Central memory CD8-positive, alpha-beta T cell (primary cell): ENCODE measurements at places on chromosomes 7 and 10.
A peak's percentile ranks its signal among the peaks of the same experiment; 100 is the strongest.

GRCh38 chr7:141648276-141649114 lies 53.5 kb downstream of the DENND11 start:
- H3K27ac ChIP-seq = peak overlapping the region; percentile 70
- H3K36me3 ChIP-seq = peaks cover 19% of the 10 kb centered on the region
- no peaks in the 10 kb centered on the region for H3K27me3 ChIP-seq
- no peaks in the 10 kb centered on the region for H3K4me1 ChIP-seq
- DNase-seq = no peak

DNA sequence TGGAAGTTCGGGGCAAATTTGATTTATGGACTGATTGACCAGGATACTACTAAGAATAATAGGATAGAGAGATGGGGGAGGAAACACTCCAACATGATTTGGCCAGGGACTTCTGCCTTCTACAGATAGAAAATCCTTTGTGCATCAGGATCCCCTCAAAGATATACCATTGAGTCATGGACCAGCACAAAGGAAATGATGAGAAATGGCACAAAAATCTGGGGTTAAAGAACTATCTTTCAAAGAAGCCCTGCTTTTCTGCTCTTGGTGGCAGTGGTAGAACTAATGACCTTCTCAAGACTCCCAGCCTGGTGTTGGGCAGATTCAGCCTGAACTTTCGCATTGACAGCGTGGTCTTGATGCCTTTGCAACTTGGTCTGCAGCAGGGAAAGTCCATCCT lies 27.6 kb upstream of the LAMB1 start:
- no peak overlapping the region for H3K4me3 ChIP-seq
- no peaks in the 10 kb centered on the region for H3K36me3 ChIP-seq
- H3K4me1 ChIP-seq = no peaks in the 10 kb centered on the region
- peaks cover 15% of the 10 kb centered on the region for H3K27me3 ChIP-seq
- no peak overlapping the region for H3K27ac ChIP-seq

- peaks cover 18% of the 10 kb centered on the region for H3K36me3 ChIP-seq
- no peak overlapping the region for H3K4me3 ChIP-seq
- H3K4me1 ChIP-seq = no peaks in the 10 kb centered on the region
Observed at GRCh38 chr7:103101543-103101942, 26.6 kb downstream of the ARMC10 start.

DNA sequence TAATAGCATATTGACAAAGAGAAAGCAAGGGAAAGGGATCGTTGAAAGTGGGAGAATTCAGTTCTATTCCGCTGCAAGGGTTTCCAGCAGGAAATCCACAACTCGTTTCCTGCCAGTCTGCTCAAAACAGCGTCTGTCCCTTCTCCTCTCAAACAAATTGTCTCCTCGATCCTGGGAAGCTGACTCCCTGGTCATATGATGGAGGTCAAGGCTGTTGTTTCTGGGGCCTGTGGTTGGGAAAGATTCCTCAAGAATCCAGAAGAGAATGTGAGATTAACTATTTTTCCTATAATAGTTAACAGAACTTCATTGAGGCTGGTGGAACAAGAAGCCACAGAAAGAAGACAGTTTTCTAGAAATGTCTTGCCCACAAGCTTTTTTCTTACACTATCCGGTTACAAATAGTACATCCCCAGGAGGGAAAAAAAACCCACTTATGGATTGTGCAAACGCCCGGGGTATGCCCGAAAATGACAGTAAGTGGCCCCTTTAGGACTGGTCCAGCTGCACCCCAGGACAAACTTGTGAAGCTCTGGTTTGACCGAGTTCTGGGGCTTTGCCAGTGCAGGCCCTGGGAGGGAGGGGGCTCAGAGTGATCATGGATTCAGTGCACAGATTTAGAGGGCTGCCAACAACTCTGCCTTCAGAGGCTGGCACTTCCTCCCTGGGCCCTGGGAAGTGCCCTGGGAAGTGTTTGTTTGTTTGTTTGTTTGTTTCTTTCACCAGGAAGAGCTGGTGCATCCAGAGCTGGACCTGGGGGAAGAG lies 49.4 kb upstream of the CTBP2 start:
- no peak overlapping the region for H3K27ac ChIP-seq
- no peak overlapping the region for H3K4me3 ChIP-seq

- H3K4me1 ChIP-seq = no peaks in the 10 kb centered on the region
- H3K27ac ChIP-seq = no peak overlapping the region
- H3K4me3 ChIP-seq = no peak overlapping the region
- H3K36me3 ChIP-seq = no peaks in the 10 kb centered on the region
- no peak for DNase-seq
- H3K27me3 ChIP-seq = no peaks in the 10 kb centered on the region
Observed at GRCh38 chr10:78959924-78960285, 108.9 kb upstream of the ZMIZ1 start.

DNA sequence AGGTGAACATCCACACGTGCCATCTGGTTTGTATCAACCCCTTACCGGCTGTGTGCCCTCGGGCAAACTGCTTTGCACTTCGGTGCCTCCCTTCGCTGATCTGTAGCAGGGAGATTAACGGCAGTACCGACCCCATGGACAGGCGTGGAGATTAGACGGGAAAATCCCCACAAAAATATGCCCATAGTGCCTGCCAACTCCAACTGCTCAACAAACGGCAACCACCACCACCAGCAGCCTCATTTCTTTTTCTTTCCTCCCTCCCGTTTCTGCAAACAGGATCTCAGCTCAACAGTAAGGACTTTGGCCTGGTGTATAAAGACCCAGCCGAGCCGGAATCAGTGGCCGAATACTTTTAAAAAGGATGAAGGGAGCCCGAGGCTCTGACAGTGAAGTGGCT lies 31.0 kb downstream of the CHST15 start:
- DNase-seq = no peak
- no peaks in the 10 kb centered on the region for H3K36me3 ChIP-seq
- H3K4me1 ChIP-seq = no peaks in the 10 kb centered on the region
- H3K27me3 ChIP-seq = peaks cover 58% of the 10 kb centered on the region
- H3K4me3 ChIP-seq = no peak overlapping the region

DNA sequence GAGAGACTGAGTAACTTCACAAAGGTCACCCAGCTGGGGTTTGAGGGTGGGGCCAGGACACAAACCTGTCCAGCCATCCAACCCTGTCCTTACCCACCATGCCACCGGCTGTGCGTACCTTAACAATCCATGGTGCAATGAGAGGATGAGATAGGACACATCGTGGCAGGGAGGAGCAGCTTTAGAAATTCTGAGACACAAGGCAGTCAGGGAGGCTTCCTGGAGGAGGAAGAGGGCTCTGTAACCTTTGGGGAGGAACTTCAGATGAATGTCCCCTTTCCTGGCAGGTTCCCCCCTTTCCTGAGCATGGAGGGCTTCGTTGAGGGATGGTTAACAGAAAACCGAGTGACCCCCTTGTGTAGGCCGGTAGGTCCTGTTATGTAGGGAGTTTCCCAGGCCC lies 35.6 kb upstream of the SLC29A3 start:
- no peaks in the 10 kb centered on the region for H3K4me1 ChIP-seq
- H3K36me3 ChIP-seq = no peaks in the 10 kb centered on the region
- no peak for DNase-seq
- H3K4me3 ChIP-seq = no peak overlapping the region

DNA sequence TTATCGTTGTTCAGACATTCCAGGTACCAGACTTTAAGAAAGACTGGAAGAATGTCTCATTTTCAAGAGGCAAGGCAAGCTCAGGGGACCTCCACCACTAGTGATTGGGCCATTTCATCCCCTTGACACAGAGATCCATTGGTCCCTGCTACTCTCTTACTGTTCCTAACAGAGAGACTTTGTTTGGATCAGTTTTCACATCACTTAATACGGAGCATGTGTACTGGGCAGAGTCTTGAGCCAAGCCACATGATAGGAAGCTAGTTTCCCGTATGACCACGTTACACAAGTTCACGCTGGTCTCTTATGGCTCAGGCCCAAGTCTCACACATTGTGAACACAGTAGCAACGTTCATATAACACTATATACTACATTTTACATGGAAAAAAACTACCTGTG lies 269.9 kb downstream of the BAMBI start:
- no peaks in the 10 kb centered on the region for H3K4me1 ChIP-seq
- no peaks in the 10 kb centered on the region for H3K36me3 ChIP-seq
- no peak overlapping the region for H3K27ac ChIP-seq

GRCh38 chr7:157299613-157300368 lies 37.0 kb upstream of the DNAJB6 start:
- H3K4me1 ChIP-seq = peaks cover 48% of the 10 kb centered on the region
- H3K27me3 ChIP-seq = no peaks in the 10 kb centered on the region
- H3K4me3 ChIP-seq = peak overlapping the region; percentile 52
- peak; percentile 63 for DNase-seq
- H3K36me3 ChIP-seq = peaks cover 20% of the 10 kb centered on the region

- no peak overlapping the region for H3K27ac ChIP-seq
- no peaks in the 10 kb centered on the region for H3K36me3 ChIP-seq
- no peak for DNase-seq
- peaks cover 6% of the 10 kb centered on the region for H3K4me1 ChIP-seq
- H3K27me3 ChIP-seq = peaks cover 16% of the 10 kb centered on the region
- peak overlapping the region; percentile 20 for H3K4me3 ChIP-seq
Observed at GRCh38 chr7:154914308-154914995, 88.5 kb downstream of the PAXIP1 start.
